Fibroblast of the aortic adventitia (primary cell): ENCODE measurements at places on chromosomes 3 and 15.

- peak; percentile 72 for DNase-seq
These were observed 14.5 kb downstream of the LAMP3 start for GRCh38 chr3:183148056-183148455.

DNA sequence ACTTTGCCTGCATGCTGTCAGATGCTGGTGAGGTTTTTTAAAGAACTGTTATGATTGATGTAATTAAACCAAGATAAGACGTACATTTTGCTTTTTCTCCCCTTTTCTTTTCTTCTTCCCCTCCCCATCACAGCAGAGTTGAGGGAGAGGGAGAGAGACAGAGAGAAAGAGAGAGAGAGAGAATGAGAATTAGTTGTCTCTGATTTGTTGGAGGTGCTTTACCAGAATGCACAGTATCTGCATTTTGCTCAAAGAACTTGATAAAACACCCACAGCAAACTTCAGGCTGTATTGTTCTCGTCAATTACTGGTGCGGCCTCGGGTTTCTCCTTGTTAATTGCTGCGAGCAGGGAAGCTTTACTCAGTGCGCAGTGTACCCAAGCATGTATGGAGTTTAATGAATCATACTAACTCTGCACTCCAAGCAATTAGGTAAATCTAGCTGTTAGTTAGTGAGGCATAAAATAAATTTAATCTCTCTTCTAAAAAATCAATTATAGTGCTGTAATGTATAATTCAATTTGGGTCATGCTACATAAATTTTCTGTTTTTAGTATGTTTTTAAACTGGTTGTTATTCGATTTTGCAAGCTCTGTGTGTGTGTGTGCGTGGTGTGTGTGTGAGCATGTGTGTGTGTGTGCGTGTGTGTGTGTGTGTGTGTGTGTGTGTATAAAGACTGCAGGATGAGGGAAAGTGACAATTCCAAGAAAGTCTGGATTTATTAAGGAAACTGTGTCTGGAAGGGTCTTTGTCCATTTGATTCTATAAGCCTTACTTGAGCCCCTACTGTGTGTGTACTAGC lies 273.4 kb downstream of the TLE3 start:
- no peak for DNase-seq

DNA sequence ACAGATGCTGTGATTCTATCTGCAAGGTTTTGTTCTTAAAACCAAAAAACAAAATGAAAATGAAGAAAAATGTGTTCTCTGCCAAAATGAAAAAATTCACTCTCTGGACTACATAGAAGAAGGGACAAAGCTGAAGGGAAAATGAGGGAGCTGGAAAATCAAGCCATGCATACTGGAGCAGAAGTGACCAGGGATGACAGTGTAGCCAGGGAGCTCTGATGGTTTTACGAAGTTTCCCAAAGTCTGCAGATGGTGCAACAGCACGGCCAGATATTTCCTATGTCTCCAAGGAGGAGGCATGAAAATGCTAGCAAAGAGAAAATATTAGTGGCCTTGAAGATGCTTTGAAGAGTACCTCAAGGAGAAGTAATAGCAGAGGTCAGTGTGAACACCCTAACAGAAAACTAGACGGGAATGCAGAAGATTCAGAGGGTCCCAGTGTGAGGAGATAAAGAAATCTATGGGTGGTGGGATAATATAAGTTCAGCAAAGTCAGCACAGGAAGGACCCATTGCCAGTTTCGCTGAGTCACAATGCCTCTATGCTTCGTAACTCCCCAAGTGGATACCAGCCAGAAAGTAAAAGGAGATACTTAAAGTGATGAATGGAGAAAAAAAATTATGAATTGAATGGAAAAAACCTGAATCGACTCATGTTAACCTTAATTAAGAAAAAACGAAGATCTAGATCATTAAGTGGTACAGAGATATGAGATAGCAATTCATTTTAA lies 39.0 kb upstream of the POMGNT2 start:
- DNase-seq: peak; percentile 78

- DNase-seq: no peak
These were observed 66.0 kb downstream of the ST6GAL1 start for GRCh38 chr3:186996356-186996755.

DNA sequence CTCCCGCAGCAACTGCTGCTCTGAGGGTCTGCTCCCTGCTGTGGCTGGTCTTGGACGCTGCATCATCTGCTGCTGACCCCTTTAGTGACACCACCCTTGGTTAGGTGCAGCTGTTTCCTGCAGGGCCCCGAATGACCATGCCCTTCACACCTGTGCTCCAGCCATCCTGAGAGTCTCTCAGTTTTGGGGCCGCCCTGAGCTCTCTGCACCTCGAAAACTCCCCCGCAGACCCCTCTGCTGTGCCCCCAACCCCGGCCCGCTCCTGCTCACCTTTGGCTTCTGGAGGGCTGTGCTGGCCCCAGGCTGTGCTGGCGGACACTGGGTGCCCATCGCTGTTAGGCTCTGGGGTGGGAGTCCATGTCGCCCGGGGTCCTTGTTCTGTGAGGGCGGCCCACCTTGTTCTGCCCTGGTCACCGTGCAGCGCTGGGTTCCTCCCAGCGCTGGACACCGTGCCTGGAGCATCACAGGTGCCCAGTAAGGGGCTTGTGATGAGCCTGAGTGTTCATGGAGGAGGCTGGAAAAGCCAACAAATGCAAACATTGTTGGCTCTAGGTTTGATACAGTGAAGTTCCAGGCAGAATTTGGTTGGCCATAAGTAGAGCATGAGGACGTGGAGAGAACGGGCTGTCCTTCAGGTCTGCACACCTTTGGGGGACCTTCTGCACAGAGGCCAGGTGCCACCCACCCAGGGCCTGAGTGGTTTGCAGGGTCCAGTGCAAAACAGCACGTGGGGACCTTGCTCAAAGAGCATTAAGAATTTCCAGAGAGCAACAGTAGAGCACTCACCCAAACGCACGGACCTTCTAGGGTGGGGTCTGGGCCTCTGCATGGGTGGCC lies 12.3 kb downstream of the ABTB1 start:
- no peak for DNase-seq

- no peak for DNase-seq
These were observed 169.4 kb downstream of the TBC1D2B start for GRCh38 chr15:77907824-77908751.

- DNase-seq: peak; percentile 63
These were observed 61.5 kb upstream of the CORO2B start for GRCh38 chr15:68517285-68517761.

- peak; percentile 69 for DNase-seq
These were observed 26.1 kb downstream of the RPL39L start for GRCh38 chr3:187112934-187113793.

DNA sequence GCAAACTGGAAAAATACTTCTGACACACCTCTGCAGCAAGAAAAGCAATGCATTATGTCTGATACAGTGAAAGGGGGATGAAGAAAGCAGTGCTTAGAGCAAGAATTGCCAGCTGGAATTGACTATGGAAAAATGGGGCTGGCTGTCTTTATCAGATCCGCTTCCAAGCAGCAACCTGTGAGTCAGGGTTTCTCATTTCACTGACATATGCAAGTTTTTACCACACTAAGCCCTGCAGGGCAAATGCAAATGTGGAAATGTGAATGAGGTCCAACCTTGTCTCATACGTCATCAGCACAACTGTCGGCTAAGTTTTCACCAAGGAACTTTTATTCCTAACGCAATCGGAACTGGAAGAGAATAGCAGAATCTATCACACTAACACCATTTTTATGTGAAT lies 172.5 kb upstream of the GADL1 start:
- DNase-seq: peak; percentile 99

GRCh38 chr15:27646531-27646930 lies 452.6 kb downstream of the OCA2 start:
- no peak for DNase-seq

DNA sequence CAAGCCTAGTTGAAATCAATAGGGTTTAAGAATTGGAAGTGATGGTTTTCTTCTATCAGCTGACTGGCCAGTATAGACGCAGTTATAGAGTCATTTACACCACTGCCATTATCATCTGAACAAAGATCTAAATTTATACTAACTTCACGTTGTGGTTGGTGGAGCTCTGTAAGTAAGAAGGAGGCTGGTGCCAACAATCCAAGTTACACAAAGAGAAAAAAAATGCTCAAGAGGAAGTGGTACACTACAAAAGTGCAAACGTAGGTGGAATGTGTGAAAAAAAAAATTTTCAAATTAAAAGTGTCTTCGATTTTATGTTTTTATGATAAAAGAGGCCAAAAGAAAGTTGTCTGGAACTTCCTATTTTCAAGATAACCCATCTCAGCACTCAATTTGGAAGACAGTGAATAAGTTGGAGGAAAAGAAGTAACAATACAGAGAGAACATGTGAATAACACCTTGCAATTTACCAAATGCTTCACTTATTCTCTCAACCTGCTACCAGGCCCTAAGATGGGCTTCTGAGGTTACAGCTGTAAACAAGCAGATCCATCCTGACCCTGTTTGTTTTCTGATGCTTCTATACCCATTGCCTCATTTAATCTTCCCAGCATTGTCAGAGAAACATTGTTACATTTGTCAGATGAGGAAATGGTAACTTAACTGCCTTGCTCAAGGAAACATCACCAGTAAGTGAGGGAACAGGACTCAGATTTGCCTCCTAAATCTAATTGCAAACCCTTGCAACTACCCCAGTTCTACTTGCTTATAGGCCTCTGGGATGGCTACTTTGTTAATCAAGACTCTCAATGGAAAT lies 12.0 kb upstream of the TASOR start:
- DNase-seq: no peak

- peak; percentile 91 for DNase-seq
These were observed 18.2 kb downstream of the ATP1B3 start for GRCh38 chr3:141894524-141895176.

- peak; percentile 75 for DNase-seq
These were observed 1.8 kb upstream of the ZMYND10 start for GRCh38 chr3:50347187-50347813.

GRCh38 chr15:59636184-59636583 lies 21.1 kb downstream of the GTF2A2 start:
- DNase-seq: no peak

GRCh38 chr3:126259411-126260391 lies 79.3 kb upstream of the ALDH1L1 start:
- peak; percentile 40 for DNase-seq

- no peak for DNase-seq
These were observed 50.0 kb downstream of the PLS1 start for GRCh38 chr3:142646020-142646785.

DNA sequence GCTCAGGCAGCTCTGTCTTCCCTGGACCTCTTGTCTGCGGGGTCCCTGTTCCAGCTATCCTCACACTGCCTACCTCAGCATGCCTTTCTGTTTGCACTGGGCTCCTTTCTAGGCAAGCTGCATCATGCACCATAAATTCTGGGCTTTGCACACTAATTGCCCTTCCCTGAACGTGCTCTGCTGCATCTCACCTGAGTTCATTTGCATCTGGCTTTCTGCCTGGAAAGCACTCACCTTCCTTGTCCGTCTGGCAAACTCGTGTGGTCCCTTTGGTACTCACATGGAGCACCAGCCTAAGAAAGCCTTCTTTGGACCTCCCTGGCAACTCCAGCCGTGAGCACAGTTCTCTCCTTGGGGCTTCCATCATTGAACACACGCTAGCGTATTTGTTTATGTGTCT lies 365.6 kb downstream of the SV2B start:
- no peak for DNase-seq

- no peak for DNase-seq
These were observed 128.9 kb downstream of the LPP start for GRCh38 chr3:188282871-188283270.

GRCh38 chr3:79597709-79598108 lies 170.1 kb downstream of the ROBO1 start:
- DNase-seq: no peak

GRCh38 chr3:183556722-183557121 lies 1.2 kb upstream of the KLHL6 start:
- DNase-seq: no peak

GRCh38 chr15:64355348-64355943 lies 527 bp downstream of the CSNK1G1 start:
- DNase-seq: no peak

DNA sequence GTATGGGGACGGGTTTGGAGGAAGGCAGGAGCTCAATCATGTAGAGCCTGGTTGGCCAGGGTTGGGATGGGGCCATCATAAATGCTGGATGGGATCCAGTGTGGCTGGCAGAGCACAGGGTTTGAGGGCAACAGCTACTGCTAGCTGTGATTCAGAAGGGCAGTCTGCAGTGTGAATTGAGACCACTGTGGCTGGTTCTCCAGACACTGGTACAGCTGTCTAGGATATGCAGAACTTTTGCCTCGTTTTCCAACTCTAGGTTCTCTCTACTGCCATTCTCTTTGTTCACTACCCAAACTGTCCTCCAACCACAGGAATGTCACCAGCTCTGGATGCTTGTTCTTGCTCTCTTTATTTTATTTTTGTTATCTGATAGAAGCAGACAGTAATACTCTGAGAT lies 543.6 kb downstream of the AGBL1 start:
- no peak for DNase-seq

GRCh38 chr3:172096881-172097420 lies 57.6 kb downstream of the FNDC3B start:
- peak; percentile 94 for DNase-seq

DNA sequence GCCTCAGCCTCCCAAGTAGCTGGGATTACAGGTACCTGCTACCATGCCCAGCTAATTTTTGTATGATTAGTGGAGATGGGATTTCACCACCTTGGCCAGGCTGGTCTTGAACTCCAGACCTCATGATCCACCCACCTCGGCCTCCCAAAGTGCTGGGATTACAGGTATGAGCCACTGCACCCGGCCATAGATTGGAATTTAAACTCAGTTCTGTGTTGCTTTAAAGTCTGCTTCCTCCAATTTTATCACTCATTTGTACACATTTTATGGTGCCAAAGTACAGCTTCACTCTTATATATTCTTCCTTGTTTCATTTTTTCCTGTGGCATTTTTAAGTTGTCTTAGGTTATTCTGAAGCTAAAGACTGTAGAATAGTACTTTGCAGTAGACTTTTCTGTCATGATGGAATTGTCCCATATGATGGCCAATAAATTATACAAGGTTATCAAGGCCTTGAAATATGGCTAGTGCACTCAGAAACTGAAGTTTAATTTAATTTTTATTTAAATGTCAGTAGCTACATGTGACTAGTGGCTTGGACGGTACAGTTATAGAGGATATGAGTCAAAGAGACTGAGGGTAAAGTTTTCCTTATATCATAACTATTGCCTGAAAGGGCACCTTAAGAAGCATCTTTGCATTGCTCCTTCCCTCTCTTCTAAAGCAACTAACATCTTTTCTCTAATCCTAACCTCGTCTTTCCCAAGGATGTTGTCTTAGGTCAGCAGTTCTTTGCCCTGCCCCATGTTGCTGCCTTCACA lies 28.1 kb downstream of the ATP11B start:
- no peak for DNase-seq
